Gastroesophageal sphincter (tissue), 4 donors: ENCODE measurements at places on chromosomes 2 and 18.

DNA sequence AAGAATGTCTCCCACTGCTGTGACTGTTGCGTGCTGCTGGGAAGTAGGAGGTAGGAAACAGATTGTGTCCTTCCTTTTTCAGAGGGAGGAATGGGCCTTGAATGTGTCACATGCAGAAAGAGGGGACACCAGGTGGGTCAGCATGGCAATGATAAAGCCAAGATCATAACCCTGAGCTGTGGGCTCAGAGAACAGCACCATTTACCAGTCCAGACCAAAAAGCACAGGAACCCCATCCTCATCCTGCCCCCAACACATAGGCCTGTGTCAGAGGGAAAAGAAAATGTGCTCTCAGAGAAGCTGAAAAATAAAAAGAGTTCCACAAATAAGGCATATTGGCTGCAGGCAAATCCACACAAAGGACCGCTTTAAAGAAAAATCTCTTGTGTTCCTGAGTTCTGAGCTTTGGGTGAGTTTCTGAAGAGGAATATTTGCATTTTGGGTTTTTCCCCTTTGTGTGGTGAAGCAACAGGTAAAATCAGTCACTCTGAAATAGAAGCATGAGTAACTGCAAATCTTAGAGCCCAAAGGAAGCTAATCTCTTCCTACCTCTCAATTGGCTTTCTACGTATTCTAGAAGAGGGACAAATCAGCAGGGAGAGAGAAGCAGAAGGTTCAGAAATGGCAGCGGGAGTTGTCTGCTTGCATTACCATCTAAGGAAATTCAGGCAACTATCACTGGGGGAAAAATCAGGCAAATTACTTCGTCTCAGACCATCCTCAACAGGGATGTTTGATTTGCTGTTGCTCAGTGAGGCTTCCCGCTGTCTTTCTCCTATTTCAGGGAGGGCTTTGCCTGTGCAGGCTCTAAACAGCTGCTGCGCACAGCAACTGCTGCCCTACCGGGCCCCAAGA, 106.8 kb downstream of the BCL11A start:
- ATAC-seq: no peak

DNA sequence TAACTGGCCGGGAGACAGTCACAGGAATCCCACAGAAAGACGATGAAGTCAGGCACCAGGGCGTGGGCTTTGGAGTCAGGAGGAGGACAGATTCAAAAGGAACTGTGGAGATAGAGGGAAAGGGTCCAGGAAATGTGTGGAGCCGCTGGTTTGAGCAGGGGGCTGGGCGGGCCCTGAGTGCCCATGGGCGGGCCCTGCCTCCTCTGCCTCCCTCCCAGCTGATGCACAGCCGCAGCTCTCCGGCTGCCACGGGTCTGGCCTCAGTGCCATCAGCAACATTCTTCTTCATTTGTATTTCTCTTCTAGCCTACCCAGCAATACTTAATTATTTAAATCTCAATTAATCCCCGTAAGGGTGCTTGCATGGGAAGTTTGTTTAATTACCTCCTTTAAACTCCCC, 432.3 kb downstream of the NBAS start:
- no peak for ATAC-seq

- ATAC-seq: no peak
Observed at GRCh38 chr2:119028327-119029174, 86.6 kb downstream of the MARCO start.

- no peak for ATAC-seq
Observed at GRCh38 chr2:162458240-162458639, 114.3 kb downstream of the GCA start.

GRCh38 chr2:213229814-213230213, 54.5 kb upstream of the SPAG16 start:
- no peak for ATAC-seq

DNA sequence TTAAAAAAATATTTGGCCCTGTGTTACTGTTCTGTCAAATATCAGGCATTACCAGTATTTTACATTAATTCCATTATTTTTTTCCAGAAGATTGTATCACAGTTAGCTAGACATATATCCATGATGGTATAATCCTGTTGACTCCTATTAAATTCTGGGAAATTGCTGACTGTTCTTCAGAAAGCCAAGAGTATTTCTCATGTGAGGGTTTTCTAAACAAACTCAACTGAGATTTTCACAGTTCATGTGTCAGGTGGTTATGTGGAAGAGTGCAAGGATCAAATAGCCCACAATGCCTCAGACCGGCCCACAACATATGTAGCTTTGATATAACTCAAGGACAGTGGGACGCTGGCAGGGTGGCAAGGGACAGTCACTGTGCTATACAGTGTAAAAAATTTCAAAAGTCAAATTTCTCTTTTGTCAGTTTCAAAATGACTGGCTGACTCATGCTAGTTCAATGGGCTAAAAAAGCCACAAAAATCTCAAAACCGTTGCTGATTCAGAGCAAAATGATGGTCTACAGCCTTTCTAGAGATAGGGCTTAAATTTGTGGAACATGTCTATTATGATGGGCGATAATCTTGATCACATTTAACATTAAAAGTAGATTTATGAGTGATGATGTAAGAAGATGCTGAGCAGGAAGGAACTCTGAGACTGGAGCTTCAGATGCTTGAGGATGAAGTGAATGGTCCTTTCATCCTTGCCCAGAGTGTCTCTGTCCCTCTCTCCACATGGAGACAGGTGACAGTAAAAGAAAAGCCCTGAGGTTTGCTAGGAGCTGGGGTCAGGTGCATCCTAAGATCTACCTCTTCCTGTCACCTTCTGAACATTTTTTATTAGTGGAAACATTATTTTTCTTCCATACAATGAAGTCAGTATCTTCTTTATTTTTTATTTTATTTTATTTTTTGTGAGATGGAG, 175.8 kb upstream of the PIEZO2 start:
- ATAC-seq: no peak

DNA sequence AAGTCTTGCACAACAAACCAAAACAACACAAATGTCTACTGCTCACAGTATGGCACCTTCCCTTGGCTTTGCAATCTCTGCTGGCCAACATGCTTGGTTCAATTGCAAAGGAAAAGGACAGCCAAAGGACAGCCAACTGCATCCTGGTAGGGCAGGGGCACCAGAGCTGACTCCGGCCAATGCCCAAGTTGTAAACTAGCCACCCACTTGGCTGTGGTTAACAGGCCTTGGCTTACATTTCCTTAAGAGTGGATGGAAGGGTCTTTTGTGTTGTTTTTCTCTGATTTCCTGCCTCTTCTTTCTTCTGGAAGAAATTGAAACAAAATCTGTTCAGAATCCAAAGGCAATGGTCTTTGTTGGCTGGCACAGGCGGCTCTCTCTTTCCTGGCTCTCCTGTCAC, 119.1 kb upstream of the TRIB2 start:
- ATAC-seq: no peak

DNA sequence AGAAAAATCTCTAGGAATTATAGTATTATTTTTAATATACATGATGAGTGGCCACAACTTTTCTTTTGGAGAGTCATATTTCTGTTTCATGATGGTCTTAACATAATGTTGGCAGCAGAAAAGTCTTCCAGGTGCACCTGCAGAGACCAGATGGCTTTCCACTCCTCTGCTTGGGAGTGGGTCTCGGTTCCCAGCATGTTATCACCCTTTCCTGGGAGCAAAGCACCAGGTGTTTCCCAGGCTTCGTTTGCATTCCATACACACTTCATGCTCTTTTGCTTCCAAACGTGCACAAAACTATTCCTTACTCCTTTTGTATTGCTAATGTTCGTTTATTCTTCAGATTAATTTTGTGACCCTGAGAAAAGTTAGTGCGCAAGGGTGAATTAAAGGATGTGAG, 305.2 kb downstream of the CDH2 start:
- ATAC-seq: no peak

DNA sequence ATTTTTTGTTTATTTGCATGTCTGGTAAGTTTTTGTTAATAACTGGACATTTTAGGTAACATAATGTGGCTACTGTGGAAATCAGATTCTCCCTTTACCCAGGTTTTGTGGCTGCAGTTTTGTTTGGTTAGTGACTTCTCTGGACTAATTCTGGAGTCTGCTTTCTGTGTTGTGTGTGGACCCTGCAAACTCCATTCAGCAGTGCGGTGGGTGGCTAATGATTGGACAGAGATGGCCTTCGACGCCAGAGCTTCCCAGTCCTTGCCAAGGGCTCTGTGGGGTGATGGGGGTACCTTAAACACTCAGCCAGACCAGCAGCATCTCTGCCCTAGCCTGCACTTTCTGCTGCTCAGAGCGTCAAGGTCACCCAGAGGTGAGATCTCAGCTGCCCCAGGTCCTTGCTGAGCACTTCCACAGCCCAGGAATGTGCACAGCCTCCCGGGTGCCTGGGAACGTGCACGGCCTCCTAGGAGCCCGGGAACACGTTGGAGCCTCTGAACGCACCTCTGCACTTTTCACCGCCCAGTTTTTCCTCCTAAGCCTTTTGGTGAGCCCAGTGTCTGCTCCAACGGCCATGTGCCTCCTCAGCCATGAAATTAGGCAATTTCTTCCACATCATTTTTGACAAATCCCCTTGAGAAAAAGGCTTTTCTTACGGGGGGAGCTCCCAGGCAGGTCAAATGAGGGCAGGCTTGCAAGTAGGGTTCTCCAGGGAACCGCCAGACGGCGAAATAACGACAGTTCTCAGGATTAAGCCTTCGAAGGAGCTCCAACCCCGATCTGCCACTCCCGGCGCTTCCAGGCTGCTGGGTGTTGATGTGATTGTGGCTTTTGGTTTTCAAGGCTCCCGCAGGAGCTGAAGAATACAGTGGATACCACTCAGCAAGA, 35.2 kb upstream of the KLF11 start:
- ATAC-seq: no peak

- ATAC-seq: no peak
Observed at GRCh38 chr2:232139171-232139594, 177.7 kb downstream of the DIS3L2 start.

DNA sequence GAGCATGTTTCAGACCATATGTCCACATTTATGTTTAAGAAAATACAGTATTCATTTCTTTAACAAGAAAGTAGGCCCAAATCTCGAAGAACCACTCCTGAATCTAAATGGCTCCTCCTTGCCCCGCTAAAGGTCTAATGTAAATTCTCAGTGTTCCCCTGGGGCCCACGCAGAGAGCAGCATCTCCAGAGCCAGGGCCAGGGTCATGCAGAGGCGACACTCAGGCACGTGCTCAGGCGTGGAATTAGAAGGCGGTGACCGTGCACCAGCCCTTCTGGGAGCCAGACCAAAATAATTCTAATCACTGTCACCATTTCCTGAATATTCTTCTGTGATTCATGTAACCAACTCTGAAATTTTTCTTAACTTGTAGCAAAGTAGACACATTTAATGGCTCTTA, 68.3 kb upstream of the MYT1L start:
- ATAC-seq: no peak

GRCh38 chr2:60699617-60700016, 56.5 kb upstream of the PAPOLG start:
- no peak for ATAC-seq

GRCh38 chr2:56230156-56230555, 46.4 kb downstream of the CCDC85A start:
- ATAC-seq: no peak

- ATAC-seq: no peak
Observed at GRCh38 chr2:58194458-58194857, 46.7 kb downstream of the FANCL start.

GRCh38 chr2:122643725-122644329, 888.4 kb downstream of the TSN start:
- no peak for ATAC-seq

- no peak for ATAC-seq
Observed at GRCh38 chr2:189474526-189474925, 33.3 kb downstream of the WDR75 start.

- no peak for ATAC-seq
Observed at GRCh38 chr18:28071199-28071598, 105.7 kb downstream of the CDH2 start.

DNA sequence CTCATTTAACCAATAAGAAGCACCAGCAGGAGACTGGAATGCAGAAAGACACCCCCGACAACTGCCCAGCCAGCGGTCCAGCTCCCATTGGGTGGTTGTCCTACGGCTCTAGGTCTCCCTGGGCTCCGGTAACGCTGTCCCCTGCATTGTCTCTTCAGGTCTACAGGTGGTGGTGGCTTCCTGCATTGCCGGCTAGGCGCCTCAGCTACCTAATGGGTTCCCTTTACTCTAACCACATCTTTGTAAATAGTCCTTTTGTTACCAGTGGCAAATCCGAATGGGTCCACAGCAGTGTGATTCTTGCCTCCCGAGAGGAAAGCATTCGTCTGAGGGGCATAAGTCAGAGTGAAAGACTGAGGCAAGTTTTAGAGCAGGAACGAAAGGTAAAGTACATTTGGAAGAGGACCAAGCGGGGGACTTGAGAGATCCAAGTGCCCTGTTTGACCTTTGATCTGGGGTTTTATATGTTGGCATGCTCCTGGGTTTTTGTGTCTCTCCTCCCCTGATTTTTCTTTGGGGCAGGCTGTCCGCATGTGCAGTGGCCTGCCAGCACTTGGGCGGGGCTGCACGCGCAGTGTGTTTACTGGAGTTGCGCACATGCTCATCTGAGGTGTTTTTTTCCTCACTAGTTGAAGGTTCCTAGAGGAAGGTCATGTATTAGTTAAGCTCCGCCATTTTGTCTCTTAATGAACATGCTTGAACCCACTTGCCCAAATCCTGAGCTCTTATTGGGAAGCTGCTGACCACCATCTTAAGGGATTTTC, 11.0 kb downstream of the FABP1 start:
- no peak for ATAC-seq

DNA sequence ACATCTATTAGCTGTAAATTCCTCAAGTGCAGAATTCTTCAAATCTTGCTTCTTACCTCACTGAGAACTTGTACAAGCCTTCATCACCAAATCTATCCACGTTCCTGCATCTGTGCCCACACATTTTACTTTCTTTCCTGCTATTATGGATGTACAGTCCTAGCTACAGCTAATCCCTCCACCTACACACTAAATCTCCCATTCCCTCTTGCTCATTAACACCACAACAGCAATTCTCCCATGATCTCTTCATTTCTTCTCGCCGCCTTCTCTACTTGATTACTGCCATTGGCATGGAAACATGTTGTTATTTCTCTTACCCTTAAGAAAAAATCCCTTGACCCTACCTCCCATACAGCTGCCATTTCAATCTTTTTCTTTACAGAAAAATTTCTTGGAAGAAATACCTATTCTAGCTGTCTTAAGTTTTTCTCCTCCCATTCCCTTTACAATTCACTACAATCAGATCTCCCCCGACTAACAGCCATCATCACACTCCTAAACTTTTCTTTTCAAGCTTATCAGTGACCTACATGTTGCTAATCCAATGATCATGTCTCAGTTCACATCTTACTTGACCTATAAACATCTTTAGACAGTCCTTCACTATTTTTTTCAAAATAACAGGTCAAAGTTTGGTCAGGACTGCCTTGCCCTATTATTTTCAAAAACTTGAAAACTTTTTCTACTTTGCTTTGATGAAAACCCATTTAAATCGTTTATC, 41.0 kb downstream of the ROCK2 start:
- no peak for ATAC-seq
